Adipocyte (in vitro differentiated cells): ENCODE measurements at places on chromosomes 7 and 10.

- no peak for DNase-seq
Observed at GRCh38 chr7:31000161-31000693, 36.5 kb downstream of the GHRHR start.

DNA sequence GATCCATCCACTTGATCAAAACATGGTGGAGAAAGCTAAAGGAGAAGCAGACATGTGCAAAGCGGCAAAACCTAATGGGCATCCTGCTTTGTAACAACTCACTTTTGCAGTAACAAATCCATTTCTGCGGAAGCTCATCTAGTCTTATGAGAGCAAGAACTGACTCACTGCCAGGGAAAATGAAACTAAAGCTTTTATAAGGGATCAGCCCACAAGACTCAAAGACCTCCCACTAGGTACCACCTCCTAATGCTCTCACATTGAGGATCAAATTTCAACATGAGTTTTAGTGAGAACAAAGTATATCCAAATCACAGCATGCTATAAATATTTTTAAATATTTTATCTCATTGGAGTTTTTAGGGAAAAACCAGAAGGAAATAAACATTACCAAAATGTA lies 120.1 kb upstream of the GNAI1 start:
- DNase-seq = peak; percentile 18

DNA sequence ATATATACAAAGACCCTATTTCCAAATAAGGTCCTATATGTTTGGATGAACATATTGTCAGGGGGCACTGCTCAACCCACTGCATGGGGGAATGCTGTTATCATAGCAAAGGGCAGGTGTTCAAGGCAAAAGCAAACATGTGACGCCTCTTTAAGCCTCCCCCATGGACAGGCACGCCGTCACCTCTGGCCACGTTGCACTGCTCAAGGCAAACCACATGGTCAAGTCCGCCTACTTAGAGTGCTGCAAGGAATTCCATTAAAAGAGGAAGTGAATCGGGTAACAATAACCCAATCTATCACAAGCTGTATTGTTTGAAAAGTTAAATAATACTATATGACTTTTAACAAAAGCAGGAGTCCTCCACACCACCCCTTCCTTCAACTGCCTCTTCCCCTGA lies 8.8 kb upstream of the CALD1 start:
- no peak for DNase-seq

- DNase-seq = no peak
Observed at GRCh38 chr10:22615819-22616499, 98.4 kb downstream of the PIP4K2A start.

DNA sequence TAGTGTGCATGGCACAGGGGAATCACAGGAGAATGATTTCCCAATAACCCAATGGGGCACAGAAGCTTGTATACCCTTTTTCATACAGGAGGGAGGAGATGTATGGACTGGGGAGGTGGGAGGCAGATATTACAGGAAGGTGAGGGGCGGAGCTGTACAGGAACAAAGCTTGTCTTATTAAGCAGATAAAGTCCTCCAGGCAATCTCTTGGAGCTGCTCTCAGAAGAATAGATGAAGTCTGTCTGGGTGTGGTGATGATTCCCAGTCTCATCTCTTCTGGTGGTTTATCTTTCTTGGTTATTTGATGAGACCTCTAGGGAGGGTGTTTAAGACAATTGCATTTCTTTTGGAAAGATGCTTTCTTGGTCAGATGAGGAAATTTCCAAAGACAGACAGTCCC lies 25.1 kb upstream of the CPA5 start:
- no peak for DNase-seq

DNA sequence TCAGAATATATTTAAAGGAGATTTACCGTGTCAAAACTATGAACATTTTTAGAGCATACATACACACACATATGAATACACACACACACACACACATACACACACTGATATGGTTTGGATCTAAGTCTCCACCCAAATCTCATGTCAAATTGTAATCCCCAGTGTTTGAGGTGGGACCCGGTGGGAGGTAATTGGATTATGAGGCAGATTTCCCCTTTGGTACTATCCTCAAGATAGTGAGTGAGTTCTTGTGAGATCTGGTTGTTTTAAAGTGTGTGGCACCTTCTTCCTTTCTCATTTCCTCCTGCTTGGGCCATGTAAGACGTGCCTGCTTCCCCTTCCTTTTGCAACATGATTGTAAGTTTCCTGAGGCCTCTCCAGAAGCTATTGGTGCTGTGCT lies 515.0 kb upstream of the ZMIZ1 start:
- no peak for DNase-seq

GRCh38 chr10:24962995-24963394 lies 10.6 kb upstream of the PRTFDC1 start:
- no peak for DNase-seq

- DNase-seq = peak; percentile 95
Observed at GRCh38 chr7:137873979-137874777, 27.4 kb upstream of the DGKI start.

GRCh38 chr7:100155553-100156317 lies 2.8 kb downstream of the TRAPPC14 start:
- DNase-seq = no peak
